ENCODE measurements at places on chromosomes 7 and 10. TPM values are rescaled to one million over a fixed set of nuclear protein-coding genes. Genes with fewer than 3 reads are reported as not detected.

- no peak for DNase-seq
Measured at GRCh38 chr10:130363051-130363450, 226.9 kb downstream of the GLRX3 start.

DNA sequence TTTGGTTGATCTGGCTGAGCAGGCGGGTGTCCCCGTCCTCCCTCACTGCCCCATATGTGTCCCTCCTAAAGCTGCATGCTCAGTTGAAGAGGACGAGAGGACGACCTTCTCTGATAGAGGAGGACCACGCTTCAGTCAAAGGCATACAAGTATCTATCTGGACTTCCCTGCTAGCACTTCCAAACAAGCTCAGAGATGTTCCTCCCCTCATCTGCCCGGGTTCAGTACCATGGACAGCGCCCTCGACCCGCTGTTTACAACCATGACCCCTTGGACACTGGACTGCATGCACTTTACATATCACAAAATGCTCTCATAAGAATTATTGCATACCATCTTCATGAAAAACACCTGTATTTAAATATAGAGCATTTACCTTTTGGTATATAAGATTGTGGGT, 26.9 kb upstream of the TRIM56 start:
- DNase-seq, result peak; percentile 37

DNA sequence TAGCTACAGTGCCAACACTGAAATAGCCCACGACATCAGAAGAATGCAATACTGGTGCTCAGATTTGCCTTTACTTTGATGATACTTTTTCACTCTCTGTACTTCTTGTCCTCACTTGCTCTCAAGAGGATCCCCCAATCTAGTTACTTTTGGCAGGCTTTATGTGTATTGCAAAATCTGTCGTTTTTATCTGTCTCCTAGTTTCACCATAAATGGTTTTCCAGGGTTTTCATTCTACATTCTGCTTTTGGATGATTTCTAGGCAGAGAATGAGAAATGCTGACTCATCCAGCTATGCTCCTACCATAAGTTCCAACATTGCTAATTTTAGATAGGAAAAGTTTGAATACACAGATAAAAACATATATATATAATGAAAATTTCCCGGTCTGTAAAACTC, 659.5 kb upstream of the NRG3 start:
- DNase-seq, result no peak

DNA sequence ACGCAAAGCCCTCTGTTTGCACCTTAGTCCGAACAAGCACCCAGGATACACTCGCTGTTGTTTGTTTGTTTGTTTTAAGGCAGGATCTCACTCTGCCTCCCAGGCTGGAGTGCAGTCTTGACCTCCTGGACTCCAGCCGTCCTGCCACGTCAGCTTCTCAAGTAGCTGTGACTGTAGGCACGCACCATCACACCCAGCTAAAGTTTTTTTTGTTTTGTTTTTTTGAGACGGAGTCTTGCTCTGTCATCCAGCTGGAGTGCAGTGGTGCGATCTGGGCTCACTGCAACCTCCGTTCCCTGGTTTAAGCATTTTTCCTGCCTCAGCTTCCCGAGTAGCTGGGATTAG, 76.8 kb downstream of the CTBP2 start:
- no peak for DNase-seq

GRCh38 chr10:22932626-22933370, 4.9 kb downstream of the ARMC3 start:
- no peak for DNase-seq

DNA sequence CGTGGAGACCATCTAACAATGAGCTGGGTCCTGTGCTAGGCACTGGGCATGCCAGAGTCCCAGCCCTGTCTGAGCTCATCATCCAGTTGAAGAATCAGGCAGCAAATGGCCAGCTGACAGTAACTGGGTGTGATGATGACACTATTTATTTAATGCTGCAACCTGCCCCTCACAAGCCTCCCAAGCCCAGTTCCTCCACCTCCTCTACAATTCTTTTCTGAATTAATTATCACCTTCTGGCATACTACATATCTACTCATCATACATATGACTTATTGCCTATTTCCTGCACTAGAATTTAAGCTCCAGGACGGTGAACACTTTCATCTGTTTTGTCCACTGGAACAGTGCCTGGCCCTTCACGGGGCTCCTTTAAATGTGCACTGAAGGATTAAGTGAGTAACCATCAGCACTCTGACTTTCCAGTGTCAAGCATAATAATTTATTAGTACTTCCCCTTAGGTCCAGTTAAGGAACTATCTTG, 96.7 kb upstream of the LAMB4 start:
- no peak for DNase-seq

- DNase-seq, result no peak
Measured at GRCh38 chr10:76970711-76971519, 666.7 kb downstream of the KCNMA1 start.

DNA sequence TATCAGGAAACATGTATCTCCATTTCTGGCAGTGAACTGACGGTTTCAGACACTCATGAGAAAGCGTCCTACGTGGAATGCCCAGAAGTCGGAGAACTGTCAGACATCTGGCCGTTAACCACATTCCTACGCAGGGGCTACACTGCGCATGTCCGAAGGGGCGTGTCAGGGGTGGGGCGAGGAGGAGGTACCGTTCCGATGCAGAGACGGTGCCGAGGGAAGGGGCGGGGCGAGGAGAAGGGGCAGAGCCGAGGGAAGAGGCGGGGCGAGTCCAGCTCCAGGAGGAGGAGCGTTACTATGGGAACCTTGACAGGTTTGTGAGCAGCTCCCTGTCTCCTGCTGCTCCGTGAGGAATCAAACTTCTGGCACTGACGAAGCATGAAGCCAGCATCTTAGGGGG, 366.9 kb upstream of the NUPR2 start:
- DNase-seq, result no peak

PHYHIPL gene
- 0.24 TPM for total RNA-seq

AGR2 gene
- 4.6 TPM for total RNA-seq

KMT2C gene
- total RNA-seq, result 103 TPM

LRRC4 gene
- total RNA-seq, result 3.2 TPM

LAMB4 gene
- 18.3 TPM for total RNA-seq
